Thyroid gland (tissue), 4 donors: ENCODE measurements at places on chromosomes 2 and 18. TPM values are rescaled to one million over a fixed set of nuclear protein-coding genes. Genes with fewer than 3 reads are reported as not detected.
A peak's percentile ranks its signal among the peaks of the same experiment; 100 is the strongest.

GRCh38 chr2:232523682-232524597 is 2.0 kb upstream of the CHRND start:
- no peak overlapping the region for H3K27ac ChIP-seq
- H3K4me3 ChIP-seq = no peak overlapping the region
- H3K4me1 ChIP-seq = peaks cover 25% of the 10 kb centered on the region
- DNase-seq = peak; percentile 29

DNA sequence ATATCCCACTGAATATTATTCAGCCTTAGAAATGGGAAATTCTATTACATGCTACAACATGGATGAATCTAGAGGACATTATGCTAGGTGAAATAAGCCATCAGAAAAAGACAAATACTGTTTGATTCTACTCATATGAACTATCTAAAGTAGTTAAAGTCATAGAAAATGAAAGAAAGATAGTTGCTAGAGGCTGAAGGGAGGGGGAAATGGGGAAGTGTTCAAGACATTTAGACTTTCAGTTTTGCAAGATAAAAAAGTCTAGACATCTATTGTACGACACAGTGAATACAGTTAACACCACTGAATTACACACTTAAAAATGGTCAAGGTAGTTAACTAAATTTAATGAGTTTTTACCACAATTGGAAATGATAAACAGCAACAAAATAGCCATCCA is 835.9 kb upstream of the CHAC2 start:
- no peak overlapping the region for H3K27ac ChIP-seq
- no peak for DNase-seq
- H3K4me3 ChIP-seq = no peak overlapping the region
- no peaks in the 10 kb centered on the region for H3K4me1 ChIP-seq
- no peaks in the 10 kb centered on the region for H3K27me3 ChIP-seq

- DNase-seq = no peak
- H3K36me3 ChIP-seq = no peaks in the 10 kb centered on the region
These were observed 13.3 kb downstream of the BABAM2 start for GRCh38 chr2:27903649-27904404.

DNA sequence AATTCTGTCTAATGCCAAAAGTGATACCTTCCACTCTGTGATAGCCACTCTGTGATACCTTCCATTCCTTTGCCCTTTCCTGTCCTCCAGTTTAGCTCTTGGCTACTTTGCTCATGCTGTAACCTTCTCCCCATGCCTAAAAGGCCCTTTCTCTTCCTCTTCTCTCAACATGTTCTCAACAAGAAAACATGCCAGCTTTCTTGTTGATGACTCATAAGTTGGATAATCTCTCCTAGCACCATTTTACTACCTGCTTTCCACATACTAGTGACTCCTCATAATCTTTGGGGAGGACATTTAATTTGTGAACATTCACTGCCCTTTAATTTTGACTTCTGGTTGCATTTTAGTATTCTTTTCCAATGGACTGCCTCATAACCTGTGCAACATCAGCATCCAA is 55.9 kb upstream of the NT5C1B start:
- no peak overlapping the region for H3K4me3 ChIP-seq
- no peaks in the 10 kb centered on the region for H3K27me3 ChIP-seq
- no peaks in the 10 kb centered on the region for H3K4me1 ChIP-seq

GRCh38 chr2:3683748-3684454 is 19.5 kb upstream of the DCDC2C start:
- H3K4me3 ChIP-seq = no peak overlapping the region
- H3K27me3 ChIP-seq = no peaks in the 10 kb centered on the region
- H3K27ac ChIP-seq = no peak overlapping the region

- H3K27ac ChIP-seq = peak overlapping the region; percentile 85
- H3K27me3 ChIP-seq = no peaks in the 10 kb centered on the region
- no peaks in the 10 kb centered on the region for H3K36me3 ChIP-seq
- no peak overlapping the region for H3K4me3 ChIP-seq
These were observed 146.1 kb downstream of the HAUS1 start for GRCh38 chr18:46250084-46250811.

DNA sequence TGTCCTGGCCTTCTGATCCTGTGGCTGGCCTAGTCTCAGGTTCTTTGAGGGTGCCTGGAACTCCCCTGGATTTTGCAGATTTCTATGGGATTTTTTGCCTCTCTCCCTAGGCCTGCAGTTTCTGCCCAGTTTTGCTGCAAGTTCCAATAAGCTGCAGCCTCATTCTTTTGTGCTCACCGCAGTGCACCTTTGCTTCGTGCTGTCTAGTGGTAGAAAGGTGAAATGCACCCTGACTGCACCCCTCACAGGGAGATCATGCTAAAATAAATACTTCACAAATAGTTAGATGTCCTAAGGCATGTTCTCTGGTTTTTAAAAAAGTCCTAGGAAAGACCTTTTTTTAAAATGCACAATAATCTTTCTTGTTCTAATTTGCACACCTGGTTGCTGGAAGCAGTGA is 72.5 kb downstream of the GNAL start:
- DNase-seq = no peak
- H3K4me1 ChIP-seq = no peaks in the 10 kb centered on the region
- H3K27me3 ChIP-seq = no peaks in the 10 kb centered on the region
- no peaks in the 10 kb centered on the region for H3K36me3 ChIP-seq
- H3K27ac ChIP-seq = no peak overlapping the region

DNA sequence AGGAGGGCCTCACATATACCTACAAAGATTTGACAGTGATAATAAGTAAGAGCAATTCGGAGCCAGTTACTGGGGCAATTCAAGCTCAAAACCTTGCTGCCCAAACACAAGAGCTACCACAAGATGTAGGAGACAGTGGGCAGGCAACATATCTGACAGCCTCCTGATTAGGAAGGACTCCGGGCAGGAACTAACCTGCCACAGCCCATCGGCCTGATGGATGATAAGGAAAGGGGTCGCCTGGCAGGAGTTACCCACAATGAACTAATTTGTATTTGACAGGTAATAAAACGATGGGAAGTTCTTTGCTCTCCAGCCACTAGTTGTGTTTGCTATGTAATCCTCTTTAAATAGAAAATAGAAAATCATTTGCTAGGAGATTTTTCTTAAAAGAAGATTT is 100.2 kb downstream of the ARHGAP15 start:
- no peaks in the 10 kb centered on the region for H3K4me1 ChIP-seq
- no peaks in the 10 kb centered on the region for H3K36me3 ChIP-seq
- H3K4me3 ChIP-seq = no peak overlapping the region
- no peaks in the 10 kb centered on the region for H3K27me3 ChIP-seq

Gene PIEZO2
- 5.0 TPM for total RNA-seq

GRCh38 chr2:23589739-23590138 is 204.8 kb downstream of the KLHL29 start:
- H3K27ac ChIP-seq = no peak overlapping the region
- peaks cover 6% of the 10 kb centered on the region for H3K4me1 ChIP-seq
- no peak for DNase-seq
- no peak overlapping the region for H3K4me3 ChIP-seq
- H3K36me3 ChIP-seq = no peaks in the 10 kb centered on the region

DNA sequence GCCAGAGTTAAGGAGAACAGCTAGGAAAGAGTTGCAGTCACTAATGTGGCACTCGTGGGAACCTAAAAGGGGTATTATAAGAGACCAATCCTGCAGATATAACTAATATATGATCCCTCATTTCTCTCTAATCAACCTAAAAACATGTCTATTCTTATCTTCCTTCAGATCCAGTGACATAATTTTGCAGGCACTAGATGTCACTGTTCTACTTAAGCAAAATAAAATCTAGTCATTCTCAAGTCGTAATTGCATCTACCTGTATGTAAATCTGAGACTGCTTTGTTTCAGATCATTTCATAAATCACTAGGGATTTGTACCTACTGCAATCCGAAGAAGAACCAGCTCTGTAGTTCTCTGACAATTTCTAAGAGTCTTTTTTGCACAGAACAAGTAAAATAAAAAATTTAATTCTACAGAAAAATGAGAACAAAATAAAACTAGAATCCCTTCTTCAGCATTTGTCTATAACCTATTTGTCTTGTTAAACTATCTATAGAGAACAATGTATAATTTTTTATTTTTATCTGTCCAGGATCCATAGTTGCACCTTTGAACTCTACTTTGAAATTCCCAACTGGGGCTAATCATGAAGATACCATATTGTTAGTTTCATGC is 56.5 kb upstream of the ERBB4 start:
- no peaks in the 10 kb centered on the region for H3K36me3 ChIP-seq
- no peaks in the 10 kb centered on the region for H3K27me3 ChIP-seq
- no peak overlapping the region for H3K4me3 ChIP-seq
- no peak overlapping the region for H3K27ac ChIP-seq
- DNase-seq = no peak

- DNase-seq = no peak
- no peaks in the 10 kb centered on the region for H3K36me3 ChIP-seq
- no peaks in the 10 kb centered on the region for H3K4me1 ChIP-seq
- no peaks in the 10 kb centered on the region for H3K27me3 ChIP-seq
- no peak overlapping the region for H3K27ac ChIP-seq
These were observed 93.6 kb upstream of the TAF1B start for GRCh38 chr2:9749546-9750223.

GRCh38 chr2:11998626-11999378 is 252.4 kb downstream of the LPIN1 start:
- no peak overlapping the region for H3K4me3 ChIP-seq
- H3K27me3 ChIP-seq = no peaks in the 10 kb centered on the region
- no peak overlapping the region for H3K27ac ChIP-seq
- DNase-seq = no peak
- no peaks in the 10 kb centered on the region for H3K4me1 ChIP-seq
- H3K36me3 ChIP-seq = no peaks in the 10 kb centered on the region

- no peaks in the 10 kb centered on the region for H3K36me3 ChIP-seq
- no peak for DNase-seq
- H3K4me1 ChIP-seq = peaks cover 11% of the 10 kb centered on the region
- no peak overlapping the region for H3K27ac ChIP-seq
These were observed 6.9 kb upstream of the KCNE4 start for GRCh38 chr2:223044916-223045700.

DNA sequence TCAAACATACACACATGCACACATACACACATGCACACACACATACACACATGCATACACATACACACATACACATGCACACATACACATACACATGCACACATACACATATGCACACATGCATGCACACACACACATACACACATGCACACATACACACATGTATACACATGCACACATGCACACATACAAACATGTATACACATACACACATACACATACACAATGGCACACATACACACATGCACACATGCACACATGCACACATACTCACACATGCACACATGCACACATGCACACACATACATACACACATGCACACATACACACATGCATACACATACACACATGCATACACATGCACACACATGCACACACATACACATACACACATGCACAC is 137.2 kb downstream of the ACKR3 start:
- H3K27ac ChIP-seq = no peak overlapping the region
- H3K27me3 ChIP-seq = no peaks in the 10 kb centered on the region
- DNase-seq = no peak

DNA sequence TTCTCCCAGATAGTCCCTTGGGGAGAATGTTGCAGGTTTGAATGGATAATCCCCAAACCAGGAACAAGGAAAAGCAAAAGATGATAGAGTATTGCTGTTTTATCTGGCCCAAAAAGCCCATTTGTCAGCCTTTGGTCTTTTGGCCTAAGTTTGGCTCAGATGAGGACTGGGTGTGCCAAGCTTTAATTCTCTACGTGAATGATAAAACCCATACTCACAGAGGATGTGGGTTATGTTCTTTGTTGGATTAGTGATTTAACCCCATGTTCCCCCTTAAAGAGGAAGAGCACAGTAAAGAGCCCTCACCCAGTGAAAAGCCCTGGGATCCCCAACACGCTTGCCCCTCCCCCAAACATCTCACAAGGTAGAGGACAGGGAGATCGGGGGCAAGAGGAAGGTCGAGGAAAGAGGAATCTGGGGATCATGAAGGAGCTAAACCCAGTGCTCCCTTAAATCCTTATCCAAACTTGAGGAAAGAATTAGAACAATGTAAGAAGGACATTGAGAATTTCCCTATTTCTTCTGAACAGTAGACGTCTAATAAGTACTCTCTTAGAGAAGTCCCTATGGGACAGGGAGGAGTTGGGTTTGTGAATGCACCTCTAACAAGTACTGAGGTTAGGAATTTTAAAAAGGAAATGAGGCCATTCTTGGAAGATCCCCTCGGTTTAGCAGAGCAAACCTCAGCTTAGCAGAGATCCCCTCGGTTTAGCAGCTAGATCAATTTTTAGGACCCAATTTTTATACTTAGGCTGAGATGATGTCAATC is 105.0 kb downstream of the HIBCH start:
- no peak for DNase-seq
- H3K4me1 ChIP-seq = no peaks in the 10 kb centered on the region
- no peak overlapping the region for H3K4me3 ChIP-seq
- no peak overlapping the region for H3K27ac ChIP-seq
- no peaks in the 10 kb centered on the region for H3K36me3 ChIP-seq

- no peaks in the 10 kb centered on the region for H3K36me3 ChIP-seq
- H3K4me1 ChIP-seq = no peaks in the 10 kb centered on the region
These were observed 124.8 kb downstream of the LTBP1 start for GRCh38 chr2:33071591-33071990.

DNA sequence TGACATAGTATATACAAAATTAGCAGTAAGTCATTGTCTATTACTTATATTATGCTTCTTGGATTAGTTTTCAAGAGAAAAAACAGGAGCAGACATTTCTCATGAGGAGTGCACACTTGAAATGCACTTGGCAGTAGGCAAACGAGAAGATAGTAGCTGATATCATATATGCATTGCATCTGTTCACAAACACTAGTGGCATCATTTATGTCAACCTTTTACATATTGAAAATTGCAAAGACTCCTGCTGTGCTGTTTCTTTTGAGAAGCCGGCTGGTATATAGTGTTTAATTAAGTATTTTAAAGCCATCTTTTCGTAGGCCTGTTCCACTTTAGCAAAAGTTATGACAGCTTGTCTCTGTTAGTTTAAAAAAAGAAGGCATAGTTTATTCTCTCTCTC is 58.4 kb upstream of the SLC8A1 start:
- H3K27ac ChIP-seq = no peak overlapping the region
- no peak overlapping the region for H3K4me3 ChIP-seq
- DNase-seq = no peak
- H3K36me3 ChIP-seq = no peaks in the 10 kb centered on the region
- peaks cover 6% of the 10 kb centered on the region for H3K4me1 ChIP-seq

GRCh38 chr2:98579926-98580325 is 28.4 kb downstream of the COA5 start:
- H3K4me3 ChIP-seq = no peak overlapping the region
- H3K27ac ChIP-seq = no peak overlapping the region
- peaks cover 10% of the 10 kb centered on the region for H3K36me3 ChIP-seq
- DNase-seq = no peak
- H3K27me3 ChIP-seq = no peaks in the 10 kb centered on the region

Gene MC5R
- total RNA-seq = not detected

GRCh38 chr2:231222318-231223000 is 24.0 kb downstream of the ARMC9 start:
- no peaks in the 10 kb centered on the region for H3K4me1 ChIP-seq
- no peak for DNase-seq
- H3K4me3 ChIP-seq = no peak overlapping the region
- no peaks in the 10 kb centered on the region for H3K27me3 ChIP-seq

GRCh38 chr2:219836647-219837177 is 209.3 kb downstream of the SLC4A3 start:
- no peak overlapping the region for H3K27ac ChIP-seq
- no peak for DNase-seq
- no peaks in the 10 kb centered on the region for H3K36me3 ChIP-seq
- H3K4me1 ChIP-seq = no peaks in the 10 kb centered on the region
- no peaks in the 10 kb centered on the region for H3K27me3 ChIP-seq
